Stimulated activated CD4-positive, alpha-beta T cell treated with anti-CD3 and anti-CD28 coated beads, Interleukin-1b, Interleukin-23, amount 100 ng/mL, for 1 hour (primary cell): ENCODE measurements at places on chromosomes 1 and 21.

DNA sequence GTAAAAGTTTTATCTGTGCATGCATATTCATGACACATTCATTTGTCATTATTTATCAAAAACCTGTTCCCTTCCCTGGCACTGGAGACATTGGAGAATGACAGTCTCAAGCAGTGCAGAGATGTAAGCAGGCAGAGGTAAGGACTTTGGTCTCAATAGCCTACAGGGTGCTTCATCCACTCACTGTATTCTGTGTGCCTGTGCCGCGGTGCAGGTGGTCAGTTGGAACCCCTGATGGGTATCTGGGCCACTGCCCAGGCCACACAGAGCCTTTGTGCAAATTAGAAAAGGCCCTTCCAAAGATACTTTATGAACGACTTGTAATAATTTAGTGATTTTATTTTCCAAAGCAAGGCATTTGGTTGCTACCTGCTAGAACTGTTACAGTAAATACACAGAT, 44.0 kb downstream of the CDC42 start:
- no peak for DNase-seq

DNA sequence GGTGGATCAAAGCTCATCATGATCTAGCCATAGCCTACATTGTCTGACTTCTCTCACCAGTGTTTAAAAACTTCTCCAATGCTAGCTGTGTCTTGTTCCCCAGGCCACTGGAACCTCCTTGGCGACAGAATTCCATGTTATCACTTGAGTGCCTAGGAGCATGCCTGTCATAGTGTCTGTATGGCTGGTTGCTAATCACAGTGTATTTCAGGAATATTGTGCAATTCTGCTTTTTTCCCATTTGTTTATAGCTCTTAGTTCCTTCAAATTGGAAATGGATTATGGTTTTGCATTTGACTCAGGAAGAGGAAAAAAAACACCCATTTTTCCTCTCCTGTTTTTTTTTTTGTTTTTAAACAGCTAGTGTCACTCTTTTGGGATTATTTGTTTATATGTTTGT, 25.5 kb downstream of the ROR1 start:
- no peak for DNase-seq

DNA sequence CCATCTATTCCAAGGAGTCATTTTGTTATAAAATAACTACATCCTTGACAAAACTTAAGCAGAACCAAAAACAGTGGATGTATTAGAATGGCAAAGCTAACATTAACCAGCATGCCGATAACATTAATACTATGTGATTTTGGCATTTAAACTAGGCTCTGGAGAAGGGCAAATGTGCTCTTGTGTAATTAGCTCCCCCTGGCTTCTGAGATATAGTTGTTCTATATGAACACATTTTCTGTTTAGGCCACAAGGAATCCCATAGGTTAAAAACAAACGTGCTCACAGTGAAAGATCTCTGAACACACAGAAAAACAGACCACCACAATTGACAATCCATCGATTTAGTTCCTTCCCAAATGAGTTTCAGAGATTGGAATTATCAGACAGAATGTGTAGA, 57.4 kb upstream of the TARS2 start:
- DNase-seq: no peak

- DNase-seq: no peak
Observed at GRCh38 chr1:238745069-238745468, 641.3 kb upstream of the CHRM3 start.

- no peak for DNase-seq
Observed at GRCh38 chr1:189206617-189207016, 1271.0 kb downstream of the BRINP3 start.

GRCh38 chr1:233366575-233366974, 39.1 kb downstream of the MAP3K21 start:
- no peak for DNase-seq

- DNase-seq: no peak
Observed at GRCh38 chr1:9764550-9764949, 59.2 kb downstream of the CLSTN1 start.

- DNase-seq: no peak
Observed at GRCh38 chr1:58107943-58108342, 438.6 kb downstream of the OMA1 start.

- DNase-seq: no peak
Observed at GRCh38 chr1:178874966-178875365, 4.1 kb upstream of the ANGPTL1 start.

DNA sequence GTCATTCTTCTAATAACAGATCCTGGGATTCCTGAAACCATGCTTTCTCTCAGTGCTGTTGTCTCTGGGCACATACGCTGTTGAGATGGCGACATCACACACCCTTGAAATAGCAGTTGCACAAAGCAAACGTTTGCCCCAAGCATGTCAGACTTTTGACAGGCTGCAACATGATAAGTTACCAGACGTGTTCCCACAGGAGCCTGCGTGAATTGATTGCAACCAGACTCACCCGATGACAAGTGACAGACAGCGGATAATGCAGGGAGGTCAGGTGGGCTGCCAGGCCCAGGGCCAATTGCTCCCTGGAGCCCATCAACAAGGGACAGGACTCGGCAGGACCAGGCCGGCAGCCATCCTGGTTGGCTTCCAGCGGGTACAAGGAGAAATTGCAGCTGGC, 310.9 kb downstream of the SIPA1L2 start:
- no peak for DNase-seq

- DNase-seq: no peak
Observed at GRCh38 chr1:95089650-95090287, 17.0 kb upstream of the ALG14 start.

GRCh38 chr1:91680556-91681155, 180.0 kb downstream of the CDC7 start:
- DNase-seq: no peak

GRCh38 chr1:159187647-159188374, 16.4 kb downstream of the CADM3 start:
- no peak for DNase-seq

GRCh38 chr1:153341431-153341934, 7.2 kb downstream of the PGLYRP4 start:
- DNase-seq: no peak

- no peak for DNase-seq
Observed at GRCh38 chr1:112247036-112247597, 148.9 kb upstream of the CTTNBP2NL start.

GRCh38 chr1:78292361-78292760, 198.4 kb upstream of the PTGFR start:
- DNase-seq: no peak

GRCh38 chr1:174968750-174969244, 30.9 kb upstream of the CACYBP start:
- no peak for DNase-seq

GRCh38 chr1:47235806-47236205, 3.8 kb upstream of the TAL1 start:
- no peak for DNase-seq

GRCh38 chr1:201708085-201708512, 120.9 kb upstream of the IPO9 start:
- DNase-seq: no peak

DNA sequence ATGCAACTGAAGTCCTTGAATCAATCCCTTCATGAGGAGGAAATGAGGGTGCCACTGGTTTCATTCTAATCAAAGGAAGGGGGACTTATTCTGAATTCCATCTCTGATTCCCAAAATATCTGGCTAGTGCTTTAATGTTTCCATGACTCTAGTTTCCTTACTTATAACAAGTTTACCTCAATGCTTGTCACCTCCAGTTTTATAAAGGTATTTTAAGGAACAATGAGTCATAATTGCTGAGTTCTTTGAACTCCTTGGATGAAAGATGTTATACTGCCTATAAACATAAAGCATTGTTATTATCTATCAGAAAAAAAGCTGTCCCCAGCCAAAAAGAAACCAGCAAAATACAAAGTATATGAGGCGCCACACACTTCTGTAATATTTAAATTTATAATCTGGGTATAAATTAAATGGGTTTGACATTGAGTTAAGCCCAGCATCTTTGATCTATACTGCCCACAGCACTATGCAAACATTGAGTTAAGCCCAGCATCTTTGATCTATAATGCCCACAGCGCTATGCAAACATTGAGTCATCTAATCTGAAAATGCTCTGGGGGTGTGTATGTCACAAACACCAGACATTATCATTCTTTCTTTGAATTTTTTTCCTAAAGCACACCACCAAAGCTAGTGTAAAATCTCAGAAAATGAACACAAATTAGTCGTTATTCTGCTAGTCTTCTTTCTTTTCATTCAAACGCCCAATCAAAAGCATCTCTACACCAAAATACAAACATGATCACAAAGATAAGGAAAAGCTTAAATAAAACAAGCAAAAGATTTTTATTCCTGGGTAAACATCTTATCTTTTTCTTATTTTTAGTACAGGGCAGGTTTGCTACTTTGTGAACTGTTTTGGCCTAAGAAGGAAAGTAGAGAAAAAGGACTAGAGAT, 11.5 kb upstream of the CXADR start:
- DNase-seq: no peak

DNA sequence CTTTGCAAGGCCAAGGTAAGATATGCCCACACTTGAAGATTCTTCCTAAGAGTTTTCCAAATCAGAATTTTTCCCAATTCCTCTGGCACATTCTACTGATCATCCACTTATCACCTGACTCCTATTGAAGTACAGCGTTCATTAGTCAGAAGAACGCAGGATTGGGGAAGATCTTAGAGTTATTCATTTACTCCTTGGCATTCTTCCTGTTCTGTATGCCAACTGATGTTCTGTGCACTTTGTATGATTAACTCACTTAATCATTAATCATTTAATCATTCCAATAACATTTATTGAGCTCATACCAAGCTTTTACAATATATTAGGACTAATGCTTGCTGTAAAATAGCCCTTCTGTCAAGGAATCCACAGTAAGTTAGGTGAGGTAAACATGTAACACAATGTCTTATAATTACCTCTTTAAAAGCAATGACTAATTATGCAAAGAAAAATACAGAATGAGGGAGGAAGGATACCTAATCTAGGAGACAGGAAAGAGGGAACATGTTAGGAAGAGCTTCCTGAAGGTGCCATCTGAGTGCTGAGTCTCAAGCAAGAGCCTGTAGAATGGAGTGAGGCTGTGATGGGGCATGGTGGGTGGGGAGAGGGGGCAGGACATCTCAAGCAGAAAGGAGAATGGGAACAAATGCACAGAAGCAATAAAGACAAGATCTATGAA, 71.1 kb upstream of the DPT start:
- DNase-seq: no peak

GRCh38 chr1:61506236-61506635, 218.7 kb downstream of the TM2D1 start:
- no peak for DNase-seq
